ENCODE measurements at places on chromosomes 2 and 18.

GRCh38 chr2:159516241-159516758 is 100.0 kb downstream of the BAZ2B start:
- DNase-seq = no peak

DNA sequence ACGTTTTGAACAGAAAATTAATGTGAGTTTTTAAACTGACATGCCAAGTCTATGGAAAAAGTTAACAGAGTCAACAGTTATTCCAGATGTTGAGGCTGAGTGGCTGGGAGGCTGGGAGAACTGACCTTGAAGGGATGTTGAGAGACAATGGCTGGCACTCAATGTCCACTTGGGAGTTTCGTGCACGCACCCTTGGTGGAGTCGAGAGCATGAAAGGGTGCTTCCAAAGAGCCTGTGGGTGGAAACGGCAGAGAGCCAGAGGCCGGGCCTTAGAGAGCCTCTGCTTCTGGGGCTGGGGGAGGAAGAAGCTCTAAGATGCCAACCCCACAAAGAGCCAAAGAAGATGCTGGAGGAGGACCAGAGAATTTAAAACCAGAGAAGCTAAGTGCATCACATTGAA is 63.4 kb upstream of the L3MBTL4 start:
- DNase-seq = no peak

DNA sequence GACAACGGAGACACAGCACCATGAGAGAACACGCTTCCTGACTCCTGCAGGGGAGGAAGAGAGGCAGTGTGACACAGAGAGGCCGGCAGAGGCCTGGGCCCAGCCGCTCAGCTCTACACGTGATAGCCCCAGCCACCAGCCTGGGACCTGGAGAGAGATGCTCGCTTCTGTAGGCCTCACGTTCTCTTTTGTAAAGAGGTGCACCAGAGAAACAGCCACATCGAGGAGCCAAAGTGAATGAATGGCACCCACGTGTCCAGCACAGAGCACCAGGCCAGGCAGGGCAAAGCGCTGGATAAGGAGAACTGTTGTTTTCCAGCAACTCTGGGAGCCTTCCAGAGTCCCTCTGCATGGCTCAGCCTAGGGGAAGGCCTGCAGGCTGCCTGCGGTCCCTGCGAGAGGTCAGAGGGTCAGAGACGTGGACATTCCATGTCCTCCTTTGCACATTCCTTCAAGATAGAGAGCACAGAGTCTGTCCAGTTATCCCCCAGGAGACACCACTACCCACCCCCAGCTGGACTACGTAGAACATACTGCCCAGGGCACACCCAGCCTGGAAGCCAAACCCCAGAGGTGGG is 14.2 kb downstream of the LIMS2 start:
- no peak for DNase-seq

DNA sequence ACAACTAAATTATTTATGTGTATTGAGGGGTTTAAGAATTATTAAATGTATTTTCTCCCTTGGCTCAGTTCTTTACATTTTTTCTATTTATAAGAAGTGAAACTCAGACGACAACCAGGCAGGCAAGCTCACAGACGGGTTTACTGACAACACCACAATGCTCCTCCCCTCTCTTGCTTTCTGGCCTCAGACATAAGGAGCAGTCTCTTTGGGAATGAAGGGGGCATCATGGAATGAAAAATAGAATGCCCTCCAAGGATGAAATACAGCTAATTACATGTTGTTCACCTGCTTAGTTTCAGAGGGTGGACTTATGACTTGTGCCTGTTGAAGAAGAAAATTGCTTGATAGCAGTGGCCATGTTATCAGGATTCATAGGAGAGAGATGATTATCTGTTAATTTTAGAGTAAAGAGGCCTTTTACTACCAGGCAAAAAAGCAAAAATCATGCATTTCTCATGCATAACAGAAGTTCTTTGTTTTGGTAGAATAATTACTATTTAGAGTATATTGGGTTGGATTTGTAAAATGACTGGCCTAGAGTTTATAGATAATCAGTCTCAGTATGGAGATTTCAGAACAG is 172.1 kb upstream of the LRRTM1 start:
- no peak for DNase-seq

GRCh38 chr2:1727796-1728474 is 16.4 kb downstream of the PXDN start:
- no peak for DNase-seq

DNA sequence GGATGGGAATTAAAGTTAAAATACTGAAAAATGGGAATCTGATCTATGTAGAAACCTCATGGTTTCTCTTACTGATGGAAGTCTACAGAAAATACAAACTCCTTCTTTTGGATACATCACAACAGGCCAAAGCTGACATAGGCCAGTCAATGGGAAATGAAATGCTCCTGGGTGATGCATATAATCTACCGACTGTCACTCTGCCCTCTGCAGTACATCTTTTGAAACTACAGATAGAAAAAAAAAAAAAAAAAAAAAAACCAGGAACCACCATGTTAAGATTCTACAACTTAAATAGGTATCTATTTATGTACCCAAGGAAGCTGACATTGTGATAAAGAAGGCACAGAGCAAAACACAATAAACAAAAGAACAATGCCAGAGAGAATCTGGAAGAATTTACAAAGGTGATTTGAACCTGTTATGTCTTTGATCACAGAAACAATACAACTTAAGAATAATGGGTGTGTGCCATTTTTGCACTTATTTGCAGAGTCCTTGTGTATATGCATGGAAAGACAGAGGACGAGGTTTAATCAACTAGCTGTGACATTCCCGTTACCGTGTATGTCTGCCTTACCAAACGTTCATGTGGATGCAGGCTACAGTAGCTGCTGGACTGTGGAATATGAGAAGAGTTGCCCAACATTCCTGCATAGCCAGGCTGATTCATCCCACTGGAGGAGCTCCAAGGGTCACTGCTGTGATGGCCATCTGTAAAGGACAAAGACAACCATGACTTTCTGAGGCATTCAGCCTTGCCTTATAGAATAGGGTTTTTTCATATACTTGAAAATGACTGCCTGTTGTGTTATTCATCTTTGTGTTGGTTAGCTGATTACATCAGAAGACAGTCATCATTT is 312.7 kb downstream of the TCF4 start:
- no peak for DNase-seq

DNA sequence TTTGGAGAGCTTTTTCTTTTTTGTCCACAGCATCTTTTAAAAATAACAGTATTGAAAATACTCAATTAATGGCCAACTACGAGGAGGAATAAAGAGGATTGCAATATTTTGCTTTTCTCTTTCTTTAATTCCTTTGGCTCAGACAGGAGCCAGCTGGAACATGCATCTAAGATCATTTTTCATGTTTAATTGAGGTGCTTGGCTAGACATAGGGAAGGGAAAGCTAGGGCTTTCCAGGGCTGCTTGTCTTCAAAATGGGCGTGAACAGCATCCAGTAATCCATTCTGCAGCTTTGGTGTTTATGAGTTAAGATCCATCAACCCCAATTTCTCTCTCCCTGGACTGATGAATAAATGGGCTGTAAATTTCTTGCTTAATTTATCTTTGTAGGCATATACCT is 323.0 kb downstream of the PTPRM start:
- DNase-seq = no peak

GRCh38 chr2:226001716-226002115 is 602.2 kb downstream of the NYAP2 start:
- DNase-seq = no peak

DNA sequence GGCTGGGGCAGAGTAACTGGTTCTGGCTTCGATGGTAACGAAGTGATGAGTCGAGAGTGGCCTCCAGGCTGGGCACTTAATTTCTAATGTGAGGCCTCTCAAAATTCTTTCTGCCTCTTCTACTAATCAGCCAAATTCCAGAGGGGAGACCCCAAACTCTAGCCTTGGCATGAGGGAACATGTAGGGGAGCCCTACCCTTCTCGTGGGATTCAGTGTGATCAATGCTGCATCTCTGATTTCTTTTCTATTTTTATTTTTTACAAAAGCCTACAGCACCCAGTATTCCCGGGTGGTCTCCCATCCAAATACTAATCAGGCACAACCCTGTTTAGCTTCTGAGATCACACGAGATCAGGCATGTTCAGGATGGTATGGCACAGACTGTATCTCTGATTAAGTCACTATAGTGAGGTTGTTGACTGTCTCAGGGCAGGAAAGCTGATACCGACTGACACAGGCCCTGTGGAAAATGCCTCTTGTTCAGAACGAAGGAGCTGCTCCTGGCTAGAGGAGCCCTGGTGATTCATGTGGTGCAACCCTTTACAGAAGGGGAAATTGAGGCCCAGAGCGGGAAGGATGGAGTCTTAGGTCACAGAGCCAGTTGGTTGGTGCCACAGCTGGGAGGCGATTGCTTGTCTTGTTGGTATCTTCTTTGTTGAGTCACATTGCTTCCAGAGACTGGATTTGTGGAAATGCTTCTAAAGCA is 126.3 kb upstream of the HS6ST1 start:
- DNase-seq = no peak

DNA sequence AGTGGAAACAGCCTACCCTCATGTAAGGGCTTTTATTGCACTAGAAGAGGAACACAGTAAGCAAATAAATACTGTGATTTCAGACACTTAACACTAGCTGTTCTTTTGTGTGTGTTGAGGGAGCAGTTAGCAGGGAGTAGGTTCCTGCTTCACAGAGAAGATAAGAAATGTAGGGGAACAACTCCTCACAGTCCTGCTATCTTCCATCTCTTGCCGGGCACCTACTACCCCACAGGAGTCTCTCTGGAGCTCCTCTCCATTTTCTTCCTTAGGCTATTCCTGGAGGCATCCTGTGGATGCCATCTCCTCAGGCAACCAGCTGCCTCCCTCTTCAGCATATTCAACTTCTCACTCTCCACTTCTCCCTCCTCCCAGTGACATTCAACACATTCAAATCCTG is 145.0 kb downstream of the SRBD1 start:
- no peak for DNase-seq

- DNase-seq = no peak
Measured at GRCh38 chr2:233107831-233108300, 47.7 kb downstream of the INPP5D start.

DNA sequence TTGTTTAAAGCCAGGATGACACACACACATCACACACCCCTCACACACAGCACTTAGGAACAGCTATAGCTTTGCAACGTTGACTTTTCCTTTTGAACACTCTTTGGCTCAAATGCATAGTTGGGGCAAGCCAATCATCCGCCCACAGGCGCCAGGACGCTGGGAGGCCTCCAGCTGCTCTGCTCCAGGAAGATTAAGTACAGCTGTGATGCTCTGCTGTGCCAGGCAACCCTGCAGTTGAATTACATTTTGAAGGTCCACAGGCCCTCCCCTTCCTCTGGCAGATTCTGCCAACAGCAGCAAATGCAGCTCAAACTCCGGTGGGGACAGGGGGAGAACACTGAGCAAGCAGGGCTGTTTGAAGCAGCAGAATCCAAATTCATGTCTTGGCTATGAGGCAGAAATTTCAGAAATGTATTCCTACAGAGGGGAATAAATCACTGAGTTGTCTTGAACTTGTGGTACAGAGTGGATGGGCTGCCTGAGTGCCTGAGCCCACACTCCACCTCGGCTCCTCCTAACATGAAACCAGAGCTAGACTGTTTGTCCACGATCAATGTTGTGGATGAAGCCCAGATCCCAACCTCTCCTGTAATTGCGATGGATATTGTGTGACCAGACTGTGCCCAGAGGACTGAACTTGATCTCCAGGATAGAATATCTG is 86.5 kb upstream of the PPP1CB start:
- no peak for DNase-seq

DNA sequence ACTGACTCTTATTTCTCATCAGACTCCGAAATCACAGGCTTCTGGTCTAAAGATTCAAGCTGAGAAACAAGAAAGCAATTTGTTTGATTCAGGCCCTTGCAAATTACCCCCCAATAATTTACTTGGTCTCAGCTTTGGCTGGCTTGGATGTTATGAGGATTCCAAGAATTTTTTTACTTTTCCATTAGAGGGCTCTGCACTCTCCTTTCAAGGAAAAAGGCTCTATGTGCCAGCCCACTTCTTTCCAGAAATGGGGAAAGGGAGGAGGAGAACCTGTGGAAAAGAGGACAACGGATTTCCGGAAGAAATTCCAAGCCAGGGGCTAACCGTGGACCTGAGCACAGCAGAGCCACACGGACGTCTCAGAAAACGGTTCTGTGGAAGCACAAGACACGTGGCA is 44.4 kb downstream of the BCL11A start:
- DNase-seq = no peak

DNA sequence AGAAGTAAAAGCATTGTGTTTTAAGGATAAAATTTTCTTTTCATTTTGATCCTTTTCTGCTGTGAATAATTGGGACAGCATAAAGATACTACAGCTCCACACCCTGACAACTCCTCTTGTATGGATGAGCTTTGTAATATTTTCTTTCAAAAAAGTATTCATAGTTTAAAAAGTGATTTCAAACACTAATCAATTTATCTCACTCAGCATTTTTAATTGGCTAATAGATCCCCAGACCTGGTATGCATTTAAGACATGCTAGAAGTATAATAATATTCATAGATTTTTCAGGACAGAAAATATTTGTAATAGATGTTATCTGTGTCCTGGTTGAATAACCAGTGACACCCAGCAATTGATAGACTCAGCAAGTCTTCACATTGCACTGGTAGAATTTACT is 510.7 kb downstream of the RIT2 start:
- DNase-seq = no peak

DNA sequence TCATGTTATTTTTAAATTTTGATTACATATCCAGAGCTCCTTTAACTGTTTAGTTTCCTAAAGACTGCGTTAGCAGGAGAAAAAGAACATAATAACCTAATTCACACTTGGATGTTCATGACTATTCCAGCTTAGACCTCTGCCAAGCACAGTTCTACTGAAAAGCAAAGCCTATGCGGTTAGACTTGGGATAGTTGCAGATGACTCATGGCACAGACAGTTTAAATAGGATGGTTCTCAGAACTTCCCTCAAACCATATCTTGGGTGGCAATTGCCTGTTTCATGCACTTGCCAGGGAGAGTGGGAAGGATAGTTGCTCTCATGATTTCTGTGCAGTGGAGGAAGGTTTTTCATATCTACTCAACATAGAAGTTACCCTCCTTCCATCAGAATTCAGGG is 149.7 kb upstream of the KLHL29 start:
- DNase-seq = no peak

DNA sequence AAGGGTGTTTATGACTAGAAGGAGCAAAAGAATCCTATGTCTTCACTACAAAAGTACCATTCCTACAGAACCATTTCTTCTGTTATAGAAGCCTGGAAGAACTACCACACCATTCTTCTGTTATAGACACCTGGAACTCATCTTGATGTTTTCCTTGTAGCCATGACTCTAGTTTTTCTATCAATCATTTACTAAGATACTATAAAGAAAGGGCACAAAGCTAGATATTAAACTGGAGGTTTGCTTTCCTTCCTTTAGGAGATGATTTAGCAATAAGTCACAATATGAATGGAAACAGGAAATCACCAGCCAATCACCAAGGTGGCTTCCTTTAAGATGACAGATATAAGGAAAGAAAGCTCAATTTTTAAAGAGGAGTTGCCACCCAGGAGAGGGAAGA is 100.3 kb upstream of the NEUROD1 start:
- DNase-seq = no peak

- no peak for DNase-seq
Measured at GRCh38 chr2:109379507-109379906, 234.3 kb downstream of the SEPTIN10 start.

- DNase-seq = no peak
Measured at GRCh38 chr2:73999881-74000597, 15.3 kb downstream of the TET3 start.

Measured in T-helper 17 cell (primary cell).